Iris pigment epithelial cell (primary cell): ENCODE measurements at places on chromosomes 1 and 21.

DNA sequence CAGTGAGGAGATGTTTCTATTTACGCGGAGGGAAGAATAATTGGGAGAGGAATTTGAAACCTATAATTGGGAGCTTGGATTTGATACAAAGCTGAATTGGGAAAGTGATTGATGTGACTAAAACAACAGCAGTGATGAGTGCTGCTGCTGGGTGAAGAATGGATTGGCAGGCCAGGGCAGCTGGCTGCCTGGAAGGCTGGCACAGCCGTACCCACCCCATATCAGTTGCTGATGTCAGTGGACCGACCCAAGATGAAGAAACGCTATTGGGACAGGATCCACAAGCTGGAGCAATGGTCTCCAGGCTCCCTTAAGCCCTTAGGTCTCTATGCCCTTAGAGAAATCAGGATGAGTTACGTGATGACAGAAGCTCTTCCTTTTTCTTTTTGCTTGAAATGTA is 47.4 kb downstream of the GRIK1 start:
- no peak for DNase-seq

DNA sequence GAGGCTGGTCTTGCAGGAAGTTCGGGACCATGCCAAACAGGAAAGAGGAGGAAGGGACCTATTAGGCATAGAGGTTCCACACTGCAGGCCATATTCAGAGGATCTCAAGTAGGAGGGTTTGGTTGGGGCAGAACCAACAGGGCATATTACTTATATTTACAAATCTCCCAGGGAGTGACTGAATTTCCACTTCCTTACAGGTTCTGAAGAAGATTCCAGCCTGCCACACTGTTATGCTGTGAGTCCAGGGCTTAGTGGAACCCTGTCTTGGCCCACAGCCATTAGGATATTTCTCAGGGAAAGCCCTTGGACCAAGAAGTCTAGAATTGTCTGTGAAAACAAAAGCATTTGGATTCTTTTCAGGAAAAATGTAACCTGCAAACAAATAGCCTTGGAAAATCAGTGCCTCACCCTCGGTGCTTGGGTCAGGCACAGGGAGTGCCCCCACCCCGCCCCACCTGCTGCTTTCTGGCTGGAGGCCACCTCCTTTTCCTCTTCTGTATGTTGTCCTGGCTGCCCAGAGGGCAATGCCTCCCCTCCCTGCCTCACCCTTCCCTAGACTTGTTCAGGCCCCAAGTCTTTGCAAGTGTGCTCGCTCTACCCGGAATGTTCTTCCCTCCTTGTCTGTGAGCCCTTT is 41.0 kb upstream of the JUN start:
- no peak for DNase-seq

DNA sequence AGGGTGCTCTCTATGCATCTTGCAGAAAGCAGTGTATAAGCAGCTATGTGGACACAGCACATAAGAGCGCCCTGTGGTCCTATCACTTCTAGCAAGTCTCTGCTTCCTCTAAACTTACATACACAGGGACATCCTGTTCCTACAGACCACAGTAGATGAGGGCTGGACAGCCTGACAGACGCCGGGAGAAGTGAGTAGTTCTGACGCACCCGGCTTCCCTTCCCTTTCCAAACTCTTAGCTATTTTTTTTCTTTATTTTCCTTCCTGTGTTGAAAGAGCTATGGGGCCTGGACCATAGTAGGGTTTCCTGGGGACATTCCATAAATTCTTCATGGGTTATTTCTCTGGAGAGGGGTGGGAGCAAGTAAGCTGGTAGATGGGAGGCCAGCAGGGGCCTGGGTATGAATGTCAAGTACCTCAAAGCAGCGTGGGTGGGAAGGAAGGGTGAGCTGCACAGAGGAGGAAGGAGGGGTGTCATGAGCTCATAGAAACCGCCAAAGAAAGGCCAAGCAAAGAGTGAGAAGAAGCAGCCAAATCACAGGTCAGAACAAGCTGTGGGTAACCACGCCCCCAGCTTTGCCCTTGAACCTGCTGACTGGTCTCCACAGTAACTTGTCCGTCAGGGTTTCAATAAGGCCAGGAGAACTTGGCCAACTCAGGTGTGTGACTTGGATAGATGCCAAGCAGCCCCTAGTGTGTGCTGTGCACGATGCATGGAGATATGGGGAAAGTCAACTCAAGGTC is 36.6 kb downstream of the PLXNA2 start:
- DNase-seq = peak; percentile 99

- DNase-seq = no peak
Observed at GRCh38 chr21:44283948-44284347, 1.7 kb upstream of the AIRE start.

GRCh38 chr1:243806310-243806709 is 43.7 kb downstream of the AKT3 start:
- no peak for DNase-seq

GRCh38 chr1:215987092-215987875 is 420.2 kb downstream of the KCTD3 start:
- no peak for DNase-seq

GRCh38 chr1:11358984-11359383 is 86.0 kb downstream of the UBIAD1 start:
- DNase-seq = no peak

DNA sequence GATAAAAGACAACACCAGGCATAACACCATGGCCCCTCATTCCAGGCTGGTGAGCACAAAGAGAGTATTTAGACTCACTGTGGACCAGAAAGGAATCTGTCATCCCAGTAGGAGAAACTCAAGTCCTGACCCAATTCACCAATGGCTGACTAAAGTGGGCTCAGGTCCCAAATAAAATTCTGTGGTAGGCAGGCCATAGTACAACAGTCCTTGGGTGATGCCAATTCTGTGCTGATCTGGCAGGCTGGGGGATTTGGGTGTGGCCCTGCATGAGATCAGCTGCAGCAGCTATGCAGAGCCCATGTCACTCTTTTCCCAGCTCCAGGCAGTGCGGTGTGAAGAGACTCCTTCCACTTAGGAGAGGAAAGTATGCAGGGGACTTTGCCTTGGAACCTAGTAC is 245.1 kb downstream of the LBR start:
- DNase-seq = no peak
